Stimulated activated CD8-positive, alpha-beta memory T cell treated with anti-CD3 and anti-CD28 coated beads, Interleukin-15, amount 100 ng/mL, for 1 hour (primary cell): ENCODE measurements at places on chromosomes 6 and 20.

DNA sequence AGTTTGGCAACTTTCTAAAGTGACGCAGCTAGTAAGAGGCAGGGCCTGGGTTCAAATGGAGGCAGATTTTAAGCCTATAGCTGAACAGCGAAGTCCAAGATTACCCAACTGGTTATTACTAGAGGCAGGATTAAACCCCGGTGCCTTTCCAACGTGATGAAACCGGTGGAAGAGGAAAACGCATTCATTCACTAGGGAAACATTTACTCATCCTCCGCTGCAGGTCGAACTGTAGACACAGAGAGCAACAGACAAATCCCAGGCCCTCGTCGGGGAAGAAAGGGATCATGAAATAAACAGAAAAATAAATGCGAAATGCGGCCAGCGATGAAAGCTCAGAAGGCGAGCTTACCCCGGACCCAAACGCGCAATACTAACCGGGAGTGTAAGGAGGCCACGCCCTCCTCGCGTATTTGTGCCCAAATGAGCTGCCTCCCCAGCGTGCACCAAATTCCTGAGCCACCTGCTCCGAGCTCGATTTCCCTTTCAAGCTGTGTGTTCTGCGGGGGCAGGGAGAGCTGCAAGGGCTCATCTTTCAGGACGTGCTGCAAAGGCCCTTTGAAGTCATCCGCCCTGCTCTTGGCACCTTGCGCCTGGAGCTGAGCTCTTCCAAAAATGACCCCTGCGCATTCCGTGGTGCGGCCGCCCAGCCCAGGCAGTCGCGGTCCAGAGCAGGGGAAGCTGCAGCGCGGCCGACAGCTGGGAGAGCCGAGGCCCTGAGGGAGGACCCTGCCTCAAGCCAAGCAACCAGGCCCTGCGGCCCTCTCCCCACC is 46.9 kb downstream of the PDYN start:
- no peak for DNase-seq

DNA sequence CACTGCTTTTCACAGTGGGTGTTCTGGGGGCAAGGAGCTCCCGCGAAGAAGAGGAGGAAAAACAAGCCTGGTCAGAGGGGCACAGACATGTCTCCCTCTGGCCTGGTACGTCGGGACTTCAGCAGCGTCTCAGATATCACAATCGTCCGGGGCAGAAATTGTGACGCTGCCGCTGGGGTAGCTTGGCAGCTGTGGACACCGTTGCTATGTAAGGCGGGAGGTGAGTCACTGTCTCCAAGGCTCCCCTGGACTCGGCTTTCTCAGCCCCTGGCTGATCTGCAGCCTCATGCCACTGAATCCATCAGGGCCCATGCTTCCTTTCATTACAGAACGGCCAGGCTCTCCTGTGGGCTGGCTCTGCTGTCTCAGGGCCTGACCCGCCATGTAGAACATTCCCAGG is 98.7 kb downstream of the SULF2 start:
- no peak for DNase-seq

GRCh38 chr6:52253494-52253893 is 9.2 kb upstream of the IL17F start:
- no peak for DNase-seq

GRCh38 chr6:149043476-149044130 is 273.9 kb upstream of the TAB2 start:
- no peak for DNase-seq

DNA sequence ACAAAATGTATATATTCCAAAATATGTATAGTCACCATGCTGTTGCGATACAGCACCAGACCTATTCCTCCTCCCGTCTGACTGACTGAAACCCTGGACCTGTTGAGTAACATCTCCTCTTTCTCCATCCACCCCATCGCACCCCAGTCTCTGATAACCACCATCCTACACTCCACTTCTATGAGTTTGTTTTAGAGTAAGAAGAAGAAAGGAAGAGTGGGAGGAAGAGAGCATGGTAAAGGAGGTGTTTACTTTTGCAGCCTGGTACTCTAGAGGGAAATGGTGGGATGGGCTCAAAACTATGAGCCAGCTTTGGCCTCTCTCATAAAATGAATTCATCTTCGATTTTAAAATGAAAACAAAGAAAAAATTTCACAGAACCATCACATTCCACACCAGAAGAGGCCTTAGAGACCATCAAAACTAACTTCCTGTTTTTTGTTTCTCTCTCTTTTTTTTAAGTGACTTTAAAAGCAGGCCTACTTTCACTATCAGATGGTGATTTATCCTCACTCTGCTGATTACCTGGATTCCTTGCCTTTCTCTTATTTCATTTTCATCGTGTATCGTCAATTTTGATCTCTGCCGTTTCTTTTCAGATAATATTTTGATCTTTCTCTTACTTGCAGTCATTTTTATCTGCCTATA is 16.8 kb upstream of the FUCA2 start:
- DNase-seq = no peak

GRCh38 chr6:144725736-144726522 is 440.8 kb downstream of the UTRN start:
- no peak for DNase-seq

DNA sequence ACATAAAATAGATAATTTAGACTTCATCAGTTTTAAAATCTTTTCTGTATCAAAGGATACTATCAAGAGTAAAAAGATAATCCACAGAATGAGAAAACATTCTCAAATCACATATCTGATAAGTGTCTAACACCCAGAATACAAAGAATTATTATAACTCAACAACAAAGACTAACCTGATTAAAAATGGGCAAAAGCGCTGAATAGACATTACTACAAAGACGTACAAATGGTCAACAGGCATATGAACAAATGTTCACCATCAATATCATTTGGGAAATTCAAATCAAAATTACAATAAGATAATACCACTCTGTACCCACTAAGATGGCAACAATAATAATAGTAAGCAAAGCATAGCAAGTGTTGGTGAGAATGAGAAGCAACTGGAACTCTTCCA is 503.8 kb downstream of the CDH26 start:
- DNase-seq = no peak
